Stimulated activated CD4-positive, alpha-beta T cell treated with anti-CD3 and anti-CD28 coated beads, Interleukin-2, amount 100 ng/mL, for 24 hours (primary cell): ENCODE measurements at places on chromosomes 3 and 15.

DNA sequence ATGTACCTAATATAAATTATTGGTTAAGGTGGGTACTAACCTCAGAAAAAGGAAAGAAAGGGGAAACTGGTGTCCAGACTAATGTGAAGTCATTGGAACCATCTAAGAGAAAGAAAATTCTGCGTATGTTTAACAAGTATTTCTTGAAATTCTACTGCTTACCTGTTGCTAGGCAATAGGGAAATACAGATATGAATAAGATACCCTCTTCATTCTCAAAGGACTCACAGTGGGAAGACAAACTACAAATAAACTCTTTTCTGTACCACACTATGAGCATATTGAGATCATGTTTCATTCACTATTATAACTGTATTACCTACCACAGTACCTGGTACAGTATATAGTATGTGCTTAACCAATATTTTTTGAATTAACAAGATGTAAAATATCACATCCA, 140.5 kb upstream of the MLF1 start:
- no peak for DNase-seq

- DNase-seq: no peak
Measured at GRCh38 chr3:160061525-160061924, 72.9 kb downstream of the IL12A start.

DNA sequence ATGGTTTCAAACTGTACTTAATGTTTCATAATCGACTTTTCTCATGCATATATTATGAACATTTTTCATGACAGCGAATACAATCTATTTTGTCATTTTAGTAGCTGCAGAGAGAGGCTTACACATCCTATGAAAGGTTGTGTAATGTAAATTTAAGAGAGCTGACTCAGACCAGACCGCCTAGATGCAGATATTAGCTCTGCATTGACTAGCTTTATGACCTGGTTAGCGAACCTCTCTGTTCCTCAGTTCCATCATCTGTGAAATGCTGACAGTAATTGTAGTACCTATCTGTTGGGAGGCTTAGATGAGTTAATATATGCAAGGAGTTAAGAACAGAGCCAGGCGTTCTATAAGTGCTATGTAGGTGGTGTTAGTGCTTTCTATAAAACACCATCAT, 116.2 kb upstream of the RASGRP1 start:
- DNase-seq: no peak

DNA sequence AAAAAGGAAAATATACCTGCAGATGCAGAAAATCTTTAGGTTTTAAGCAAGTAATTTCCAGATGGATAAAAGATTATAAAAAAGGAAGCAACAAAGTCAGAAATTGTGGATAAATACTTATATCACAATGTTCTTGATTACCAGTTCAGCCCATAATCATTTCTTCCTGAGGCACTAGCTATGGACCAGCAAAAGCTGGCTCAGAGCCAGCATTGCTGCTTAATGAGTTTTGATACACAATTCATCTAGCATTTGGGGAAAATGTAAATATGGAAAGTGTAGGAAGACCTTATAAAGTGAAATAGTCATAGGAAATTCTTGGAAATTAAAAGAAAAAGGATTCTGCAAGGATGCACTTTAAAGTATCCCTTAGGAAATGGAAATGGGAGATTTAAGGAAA, 168.3 kb upstream of the GBE1 start:
- DNase-seq: no peak

- peak; percentile 15 for DNase-seq
Measured at GRCh38 chr3:128242818-128243601, 89.7 kb downstream of the EEFSEC start.

DNA sequence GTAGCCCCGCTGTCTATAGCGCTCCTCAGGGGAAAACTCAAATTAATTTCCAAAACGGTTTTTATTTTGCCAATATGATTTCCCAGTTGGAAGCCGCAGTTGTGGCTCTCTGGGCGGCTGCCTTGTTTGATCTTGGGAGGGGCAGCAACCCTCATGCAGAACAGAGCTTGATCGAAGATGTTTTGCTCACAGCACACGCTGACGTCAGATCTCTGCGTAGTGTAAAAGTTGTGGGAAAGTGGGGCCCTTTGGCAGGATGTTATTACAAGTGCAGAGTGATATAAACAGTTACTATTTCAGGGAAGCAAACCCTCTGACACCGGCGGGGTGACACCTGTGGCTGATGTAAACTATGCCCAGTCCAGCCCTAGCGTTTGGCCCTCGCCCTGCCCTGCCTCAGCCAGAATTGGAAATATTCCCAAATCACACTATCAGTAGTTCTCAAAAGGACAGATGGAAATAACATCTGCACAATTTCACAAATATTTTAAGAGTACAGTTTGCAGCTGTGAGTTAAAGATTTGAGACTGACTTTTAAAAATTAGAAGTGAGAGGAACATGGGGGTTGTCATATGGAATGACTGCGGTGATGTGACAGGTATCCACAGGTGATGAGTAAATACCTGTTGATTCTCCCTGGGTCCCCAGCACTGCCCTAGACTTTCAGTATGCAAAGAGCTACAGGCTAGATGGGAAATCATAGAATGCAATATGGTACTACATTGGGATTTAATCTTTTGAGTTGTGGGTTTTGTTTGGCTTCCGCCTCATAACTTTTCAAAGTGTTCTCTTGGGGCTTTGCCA, 1.7 kb downstream of the SYNM start:
- DNase-seq: no peak

- DNase-seq: no peak
Measured at GRCh38 chr15:51401872-51402517, 60.5 kb downstream of the GLDN start.

DNA sequence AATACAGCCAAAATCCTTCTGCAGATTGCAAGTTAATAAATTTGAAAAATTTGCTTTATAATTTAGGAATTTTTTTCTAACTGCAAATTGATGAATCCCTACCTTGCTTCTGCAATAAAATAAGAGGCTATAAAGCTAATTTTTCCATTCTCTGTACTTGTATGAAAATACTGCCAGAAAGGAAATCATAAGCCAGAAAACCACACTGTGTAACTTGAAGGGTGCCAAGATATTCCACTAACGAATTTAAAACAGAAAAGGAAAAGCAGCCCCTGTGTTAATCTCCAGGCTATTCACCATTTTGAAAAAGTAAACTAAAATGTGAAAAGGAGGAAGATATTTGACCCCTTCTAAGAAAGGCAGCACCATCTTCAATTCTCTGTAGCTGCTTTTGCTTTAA, 557.9 kb upstream of the ZNF385D start:
- DNase-seq: no peak
